AML-193 (cell line): ENCODE measurements at places on chromosomes 11 and 22.
A peak's percentile ranks its signal among the peaks of the same experiment; 100 is the strongest.

DNA sequence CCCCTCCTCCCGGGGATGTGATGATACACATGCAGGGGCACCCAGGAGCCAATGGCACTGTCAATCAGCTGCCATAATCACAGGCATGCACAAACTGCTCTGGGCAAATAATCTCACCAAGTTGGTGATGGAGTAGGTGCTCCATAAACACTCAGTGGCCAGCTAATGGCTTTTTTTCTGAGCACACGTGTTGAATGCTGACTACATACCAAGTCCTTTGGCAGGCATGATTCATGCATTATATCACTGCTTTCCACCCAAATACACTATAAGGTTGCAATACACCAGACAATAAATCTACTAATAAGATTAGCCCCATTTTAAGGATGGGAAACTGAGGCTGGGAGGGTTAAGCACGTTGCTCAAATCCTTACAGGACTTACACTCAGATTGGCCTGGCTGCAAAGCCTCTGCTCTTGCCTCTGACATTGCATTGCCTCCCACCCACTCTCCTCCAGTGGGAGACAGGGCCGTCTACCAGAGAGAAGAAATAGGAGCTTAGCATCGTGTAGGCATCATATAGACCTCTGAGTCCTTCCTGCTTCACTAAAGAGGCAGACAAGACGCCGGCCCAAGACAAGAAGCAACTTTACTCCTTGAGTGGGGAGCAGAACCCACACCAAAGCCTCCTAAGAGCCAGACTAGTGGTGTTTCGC, 32.7 kb upstream of the ACCSL start:
- no peak for DNase-seq

DNA sequence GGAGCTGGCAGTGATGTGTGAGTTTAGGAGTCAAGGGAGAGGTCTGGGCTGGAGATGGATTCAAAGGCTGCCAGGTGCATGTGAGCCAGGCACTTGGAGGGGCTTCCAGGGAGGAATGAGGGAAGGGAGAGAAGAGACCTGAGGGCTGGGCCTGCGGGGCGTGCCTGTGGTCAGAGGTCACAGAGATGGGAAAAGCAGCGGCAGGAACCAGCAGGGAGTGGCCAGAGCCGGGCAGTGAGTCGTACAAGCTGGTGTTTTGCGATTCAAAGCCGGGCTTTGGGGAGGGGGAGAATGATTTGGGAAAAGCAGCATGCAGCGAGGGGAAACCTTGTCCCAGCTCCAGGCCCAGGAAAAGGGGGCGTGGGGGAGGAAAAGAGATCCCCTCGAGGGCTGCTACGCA, 96.9 kb upstream of the RTL6 start:
- DNase-seq = no peak

DNA sequence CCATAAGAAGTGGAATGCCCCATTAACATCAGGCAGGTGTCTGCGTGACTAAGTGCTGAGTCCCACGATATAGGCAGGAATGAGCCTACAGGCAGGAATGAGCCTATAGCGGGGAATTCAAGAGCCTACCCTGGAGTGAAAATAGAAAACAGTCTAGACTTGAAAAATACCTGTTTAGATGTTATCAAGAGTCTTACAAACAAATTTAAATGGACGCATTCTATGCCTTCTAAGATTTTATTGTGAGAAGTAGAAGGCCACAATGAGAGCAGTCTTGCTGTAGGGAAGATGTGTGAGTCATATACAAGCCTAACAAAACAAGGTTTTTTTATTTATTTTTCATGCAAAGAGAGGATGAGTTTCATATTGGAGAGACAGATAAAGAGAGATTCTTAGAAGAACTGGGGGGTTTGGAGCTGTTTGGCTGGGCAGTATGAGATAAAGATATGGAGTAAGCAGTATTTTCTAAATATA, 200.8 kb upstream of the ZC3H12C start:
- no peak for DNase-seq

GRCh38 chr22:41367680-41368542, 13.8 kb upstream of the TEF start:
- no peak for DNase-seq

DNA sequence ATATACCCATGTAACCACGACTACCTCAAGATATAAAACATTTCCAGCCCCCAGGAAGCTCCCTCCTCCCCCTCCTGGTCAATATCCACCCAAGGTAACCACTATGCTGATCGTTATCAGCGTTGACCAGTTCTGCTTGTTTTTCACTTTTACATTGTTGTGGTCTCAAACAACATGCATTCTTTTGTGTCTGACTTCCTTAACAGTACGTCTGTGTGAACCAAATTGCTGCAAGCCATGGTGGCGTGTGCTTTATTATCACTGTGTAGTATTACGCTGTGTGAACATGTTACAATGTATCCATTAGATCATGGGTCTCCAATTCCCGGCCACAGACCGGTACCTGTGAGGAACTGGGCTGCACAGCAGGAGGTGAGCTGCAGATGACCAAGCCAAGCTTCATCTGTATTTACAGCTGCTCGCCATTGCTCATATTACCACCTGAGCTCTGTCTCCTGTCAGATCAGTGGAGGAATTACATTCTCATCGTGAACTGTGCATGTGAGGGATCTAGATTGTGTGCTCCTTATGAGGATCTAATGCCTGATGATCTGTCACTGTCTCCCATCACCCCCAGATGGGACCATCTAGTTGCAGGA, 15.5 kb upstream of the GRK3 start:
- no peak for DNase-seq

DNA sequence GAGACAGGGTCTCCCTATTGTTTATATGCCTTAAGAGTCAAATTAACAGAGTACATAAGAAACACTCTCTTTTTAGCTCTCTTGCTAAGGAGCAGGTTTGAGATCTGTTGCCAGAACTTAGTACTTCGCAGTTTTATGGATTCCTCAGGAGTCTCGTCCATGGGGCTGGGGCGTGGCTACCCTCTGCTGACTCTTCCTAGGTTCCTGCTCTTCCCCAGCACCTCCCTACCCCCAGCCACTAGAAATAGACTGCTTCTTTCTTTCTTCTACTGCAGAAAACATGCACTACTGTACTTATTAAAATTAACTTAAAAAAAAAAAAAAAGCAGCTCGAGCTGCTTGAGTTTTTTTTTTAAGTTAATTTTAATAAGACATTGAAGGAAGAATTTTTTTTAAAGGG, 8.0 kb downstream of the FAM118B start:
- DNase-seq = no peak

- no peak for DNase-seq
These were observed 17.3 kb downstream of the TRMU start for GRCh38 chr22:46352691-46353386.

DNA sequence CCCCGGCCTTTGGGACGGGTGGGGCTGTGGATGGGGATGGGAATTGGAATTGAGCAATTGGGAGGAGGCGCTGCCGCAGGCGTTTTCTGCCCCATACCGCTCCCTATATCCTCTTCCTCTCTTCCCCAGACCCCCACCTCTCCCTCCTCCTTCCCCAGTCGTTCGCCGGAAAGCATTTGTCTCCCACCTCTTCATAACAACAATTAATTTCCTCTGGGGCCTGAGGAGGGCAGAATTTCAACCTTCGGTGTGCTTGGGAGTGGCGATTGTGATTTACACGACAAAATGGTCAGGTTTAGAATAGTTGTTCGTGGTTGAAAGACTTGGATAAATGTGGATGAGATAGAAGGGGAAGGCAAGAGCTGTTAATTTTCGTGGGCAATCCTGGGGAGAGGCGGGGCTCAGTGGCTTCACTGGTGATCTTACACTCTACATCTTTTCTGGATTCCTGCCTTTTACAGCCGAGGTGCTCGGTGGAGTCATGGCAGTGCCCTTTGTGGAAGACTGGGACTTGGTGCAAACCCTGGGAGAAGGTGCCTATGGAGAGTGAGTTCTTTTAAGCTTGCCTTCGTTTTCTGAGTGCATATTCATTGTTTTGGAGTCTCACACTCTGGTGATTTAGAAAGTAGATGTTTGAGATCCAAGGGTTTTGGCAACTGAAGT, 1.5 kb downstream of the CHEK1 start:
- DNase-seq = peak; percentile 48

DNA sequence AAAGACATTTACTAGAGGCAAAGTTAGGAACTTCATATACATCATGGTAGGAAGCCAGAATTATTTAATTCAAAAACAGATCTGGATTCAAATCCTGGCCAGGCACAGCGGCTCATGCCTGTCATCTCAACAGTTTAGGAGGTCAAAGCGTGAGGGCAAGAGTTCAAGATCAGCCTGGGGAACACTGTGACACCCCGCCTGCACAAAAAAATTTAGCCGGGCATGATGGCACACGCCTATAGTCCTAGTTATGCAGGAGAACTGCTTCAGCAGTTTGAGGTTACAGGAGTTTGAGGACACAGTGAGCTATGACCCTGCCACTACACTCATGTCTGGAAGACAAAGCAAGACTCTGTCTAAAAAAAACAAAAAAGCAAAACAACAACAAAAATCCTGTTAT, 8.9 kb downstream of the MRTFA start:
- no peak for DNase-seq

DNA sequence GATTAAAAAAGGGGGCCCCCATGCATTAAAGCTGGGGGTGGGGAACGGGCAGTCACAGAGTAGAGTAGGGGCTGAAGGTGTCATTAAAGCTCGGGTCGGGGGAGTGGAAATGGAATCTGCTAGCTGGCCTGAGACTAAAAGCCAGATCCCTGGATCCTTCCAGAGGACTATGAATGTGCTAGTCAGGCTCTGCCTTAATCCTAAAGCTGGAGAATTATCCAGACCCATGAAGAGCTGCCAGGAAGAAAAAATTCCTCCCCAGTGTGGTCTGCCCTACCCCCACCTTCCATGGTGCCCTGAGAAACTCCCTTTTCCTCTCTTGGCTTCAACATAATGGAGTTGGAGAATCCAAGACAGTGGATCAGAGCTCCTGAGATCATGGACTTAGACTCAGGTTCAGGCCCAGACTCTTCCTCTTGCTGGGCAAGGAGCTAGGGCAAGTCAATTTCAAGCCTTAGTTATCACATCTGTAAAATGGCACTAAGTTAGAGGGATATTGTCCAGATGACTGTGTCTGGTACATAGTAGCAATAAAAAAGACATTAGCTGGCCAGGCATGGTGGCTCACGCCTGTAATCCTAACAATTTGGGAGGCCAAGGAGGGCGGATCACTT, 24.0 kb upstream of the SMTN start:
- DNase-seq = no peak

DNA sequence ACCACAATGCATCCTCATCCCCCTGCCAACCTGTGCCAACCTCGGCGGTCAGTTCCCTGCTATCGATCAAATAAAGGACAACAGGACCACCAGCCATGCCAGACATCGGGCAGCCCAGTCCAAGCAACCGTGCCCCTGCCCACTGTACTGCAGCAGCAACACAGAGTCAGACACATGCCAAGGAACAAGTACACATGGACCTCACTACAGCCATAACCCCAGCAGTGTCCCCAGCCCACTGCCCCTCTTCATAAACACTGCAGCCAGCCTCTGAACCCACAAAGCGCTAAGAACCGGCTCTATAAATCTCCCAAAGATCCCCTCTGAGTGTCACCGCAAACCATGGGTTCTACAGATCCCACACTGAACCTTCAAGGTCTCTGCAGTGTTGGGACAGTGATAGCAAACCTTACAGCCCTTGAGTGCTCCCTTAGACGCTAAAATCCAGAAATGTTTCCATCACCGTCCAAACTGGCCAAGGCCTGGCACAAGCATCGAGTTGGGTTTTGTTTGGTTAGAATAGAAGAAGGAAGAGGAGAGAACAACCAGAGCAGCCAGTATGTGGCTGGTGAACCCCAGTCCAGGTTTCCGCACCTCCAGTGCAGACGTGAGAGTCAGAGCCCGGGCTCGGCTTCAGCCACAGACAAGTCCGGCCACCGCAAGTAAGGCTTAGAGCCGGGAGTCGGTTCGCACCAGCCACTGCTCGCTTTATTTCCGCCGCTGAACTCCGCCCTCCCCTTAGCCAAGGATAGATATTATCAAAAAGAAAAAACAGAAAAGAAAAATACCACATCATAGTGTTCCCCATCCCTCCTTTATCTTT, 7.9 kb downstream of the PAX6 start:
- peak; percentile 37 for DNase-seq

DNA sequence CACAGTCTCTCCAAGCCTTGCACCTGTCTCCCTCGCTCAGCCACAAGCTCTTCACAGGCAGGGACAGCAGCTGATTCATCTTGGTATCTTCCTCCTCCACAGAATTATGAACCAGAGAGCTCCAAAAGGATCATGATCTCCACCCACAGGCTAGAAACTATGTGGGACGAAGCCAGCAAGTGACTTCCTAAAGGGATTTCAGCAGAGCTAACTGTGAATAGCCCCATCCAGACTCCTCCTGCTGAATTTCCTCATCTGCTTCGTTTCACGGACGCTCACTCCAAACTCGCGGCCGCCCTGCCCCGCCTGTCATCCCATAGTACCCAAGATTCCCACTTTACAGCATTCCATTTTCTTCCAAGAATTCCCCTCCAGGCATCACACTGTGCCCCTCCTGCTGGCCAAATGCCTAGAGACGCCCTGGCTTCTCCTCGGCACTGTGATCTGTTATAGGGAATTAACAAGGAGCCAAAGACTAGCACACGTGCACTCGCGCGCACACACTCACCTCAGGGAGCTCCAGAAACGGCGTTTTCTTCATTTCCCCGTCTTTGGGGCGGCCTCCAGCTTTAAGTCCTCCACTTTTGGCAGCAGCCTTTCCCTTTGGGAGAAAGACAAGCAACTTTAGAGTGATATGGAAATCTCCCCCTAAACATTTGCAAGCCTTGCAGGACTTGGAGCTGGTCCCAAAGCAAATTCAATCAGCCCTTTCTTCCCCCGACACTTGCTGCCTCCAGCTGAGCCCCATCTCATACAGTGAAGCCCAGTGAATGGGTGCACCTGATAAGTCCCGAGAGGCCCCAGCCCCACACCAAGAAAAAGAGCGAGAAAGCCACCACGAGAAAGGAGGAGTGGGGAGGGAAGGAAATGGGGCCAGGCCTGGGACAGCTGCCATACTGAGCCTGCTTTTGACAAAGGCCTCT, 35.5 kb downstream of the SPATA19 start:
- DNase-seq = no peak

- DNase-seq = no peak
These were observed 5.5 kb upstream of the CYTH4 start for GRCh38 chr22:37276776-37277175.

DNA sequence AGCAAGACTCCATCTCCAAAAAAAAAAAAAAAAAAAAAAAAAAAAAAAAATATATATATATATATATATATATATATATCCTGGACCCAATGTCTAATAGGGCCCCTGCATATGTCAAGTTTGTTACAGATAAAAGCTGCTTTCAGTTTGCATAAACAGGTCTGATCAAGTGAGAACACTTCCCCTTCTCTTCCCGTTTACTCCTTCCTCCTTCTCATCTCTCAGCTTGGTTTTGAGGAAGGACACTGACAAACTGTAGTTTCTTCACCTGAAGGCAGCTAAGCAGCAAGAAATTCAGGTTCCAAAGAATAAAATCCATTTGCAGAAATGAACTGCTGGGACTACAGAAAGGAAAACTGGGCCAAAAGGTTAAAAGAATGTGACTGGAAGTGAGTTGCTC, 11.7 kb downstream of the THOC5 start:
- DNase-seq = peak; percentile 49

- DNase-seq = no peak
These were observed 268.6 kb upstream of the PITPNB start for GRCh38 chr22:28187612-28188011.

- no peak for DNase-seq
These were observed 55.3 kb downstream of the ETS1 start for GRCh38 chr11:128532016-128532571.
